Caki2 (cell line): ENCODE measurements at places on chromosomes 6 and 20. TPM values are rescaled to one million over a fixed set of nuclear protein-coding genes. Genes with fewer than 3 reads are reported as not detected.

DNA sequence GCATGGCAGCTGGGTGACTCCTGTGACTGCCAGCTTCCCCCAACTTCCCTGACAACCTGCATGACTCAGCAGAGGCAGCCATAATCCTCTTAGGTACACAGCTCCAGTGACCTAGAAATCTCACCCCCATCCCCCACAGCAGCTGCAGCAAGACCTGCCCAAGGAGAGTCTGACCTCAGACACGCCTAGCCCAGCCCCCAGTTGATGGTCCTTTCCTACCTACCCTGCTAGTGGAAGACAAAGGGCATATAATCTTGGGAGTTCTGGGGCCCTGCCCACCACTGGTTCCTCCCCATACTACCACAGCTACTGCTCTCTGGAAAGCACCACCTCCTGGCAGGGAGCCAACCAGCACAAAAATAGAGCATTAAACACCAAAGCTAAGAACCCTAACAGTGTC, 90.2 kb downstream of the F13A1 start:
- DNase-seq = peak; percentile 47

Gene CYP21A2
- not detected in 2 replicates for total RNA-seq

DNA sequence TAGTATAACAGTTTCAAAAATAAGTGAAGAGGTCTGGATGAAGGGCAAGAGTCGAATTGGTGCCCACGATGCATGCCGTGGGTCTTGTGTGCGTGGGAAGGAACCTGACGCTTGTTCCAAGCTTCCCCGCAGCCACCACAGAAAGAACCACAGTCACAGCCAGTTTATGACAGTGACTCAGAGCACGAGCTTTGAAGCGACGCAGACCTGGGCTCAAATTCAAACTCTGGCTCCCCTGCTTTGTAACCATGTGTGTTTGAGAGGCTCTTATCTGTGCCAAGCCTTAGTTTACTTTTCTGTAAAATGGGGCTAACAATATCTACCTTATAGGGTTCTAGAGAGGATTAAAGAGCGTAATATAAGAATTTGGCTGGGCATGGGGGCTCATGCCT, 65.5 kb downstream of the SYNJ2 start:
- DNase-seq = no peak

DNA sequence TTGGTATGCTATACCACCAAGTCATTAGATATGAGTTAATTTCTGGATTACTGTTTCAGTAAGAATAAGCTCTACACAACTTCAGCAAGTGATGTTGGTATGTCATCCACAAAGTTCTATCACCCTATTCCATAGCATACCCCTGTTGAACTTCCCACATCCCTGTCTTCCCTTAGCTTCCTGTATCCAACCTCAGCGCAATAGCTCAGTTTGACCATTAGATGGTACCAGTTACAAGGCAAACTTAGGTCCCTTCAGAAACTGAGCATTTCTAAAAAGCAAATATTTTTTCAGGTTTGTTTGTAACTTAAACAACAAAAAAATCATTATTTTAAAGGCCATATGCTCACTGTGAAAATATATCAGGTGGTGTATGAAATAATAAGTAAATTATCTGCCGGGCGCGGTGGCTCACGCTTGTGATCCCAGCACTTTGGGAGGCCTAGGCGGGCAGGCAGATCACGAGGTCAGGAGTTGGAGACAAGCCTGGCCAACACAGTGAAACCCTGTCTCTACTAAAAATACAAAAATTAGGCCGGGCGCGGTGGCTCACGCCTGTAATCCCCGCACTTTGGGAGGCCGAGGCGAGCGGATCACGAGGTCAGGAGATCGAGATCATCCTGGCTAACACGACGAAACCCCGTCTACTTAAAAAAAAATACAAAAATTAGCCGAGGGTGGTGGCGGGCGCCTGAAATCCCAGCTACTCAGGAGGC, 8.8 kb upstream of the MOG start:
- no peak for DNase-seq

- DNase-seq = no peak
Measured at GRCh38 chr6:41680182-41680965, 42.1 kb downstream of the MDFI start.

- DNase-seq = no peak
Measured at GRCh38 chr6:154402081-154402780, 45.6 kb upstream of the IPCEF1 start.

GRCh38 chr6:42013134-42013516, 37.2 kb upstream of the TAF8 start:
- DNase-seq = peak; percentile 25

DNA sequence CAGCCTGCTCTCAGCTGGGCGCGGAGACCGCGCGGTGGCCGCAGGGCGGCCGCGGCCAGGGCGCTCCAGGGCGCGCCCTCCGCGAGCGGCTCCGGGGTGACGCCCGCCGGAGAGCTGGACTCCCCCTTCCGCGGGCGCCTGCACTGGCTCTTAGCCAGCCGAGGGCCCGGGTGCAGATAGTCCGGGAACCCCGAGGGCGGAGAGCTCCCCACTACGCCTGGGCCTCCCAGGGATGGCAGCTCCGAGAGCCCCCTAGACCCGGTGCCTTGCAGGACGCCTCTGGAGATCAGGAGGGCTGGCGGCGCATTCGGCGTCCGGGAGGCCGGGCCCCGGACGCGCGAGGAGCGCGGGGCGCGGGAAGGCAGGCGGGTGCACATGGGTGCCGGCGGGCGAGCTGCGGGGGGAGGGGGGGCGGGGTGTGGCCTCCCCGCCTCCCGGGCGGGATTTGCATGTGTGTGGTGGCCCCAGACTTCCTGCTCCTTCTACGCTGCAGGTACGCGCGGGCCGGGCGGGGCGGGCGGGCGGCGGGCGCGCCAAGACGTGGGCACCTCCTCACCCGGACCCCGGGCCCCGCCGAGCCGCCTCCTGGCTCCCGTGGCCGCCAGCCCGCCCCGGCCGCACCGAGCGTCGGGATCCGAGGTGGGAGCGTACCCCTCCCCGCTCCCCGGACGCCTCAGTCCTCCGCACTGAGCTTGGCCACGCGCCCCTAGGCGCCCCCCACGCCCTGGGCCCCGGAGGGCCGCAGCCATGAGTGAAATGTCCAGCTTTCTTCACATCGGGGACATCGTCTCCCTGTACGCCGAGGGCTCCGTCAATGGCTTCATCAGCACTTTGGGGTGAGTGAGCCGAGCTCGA, at the start of gene ITPR3:
TSS of gene ITPR3 (plus strand) at position 467 of the 855 bp plus-strand sequence. CDS start at position 748, 281 bp downstream.
- peak; percentile 84 for DNase-seq

DNA sequence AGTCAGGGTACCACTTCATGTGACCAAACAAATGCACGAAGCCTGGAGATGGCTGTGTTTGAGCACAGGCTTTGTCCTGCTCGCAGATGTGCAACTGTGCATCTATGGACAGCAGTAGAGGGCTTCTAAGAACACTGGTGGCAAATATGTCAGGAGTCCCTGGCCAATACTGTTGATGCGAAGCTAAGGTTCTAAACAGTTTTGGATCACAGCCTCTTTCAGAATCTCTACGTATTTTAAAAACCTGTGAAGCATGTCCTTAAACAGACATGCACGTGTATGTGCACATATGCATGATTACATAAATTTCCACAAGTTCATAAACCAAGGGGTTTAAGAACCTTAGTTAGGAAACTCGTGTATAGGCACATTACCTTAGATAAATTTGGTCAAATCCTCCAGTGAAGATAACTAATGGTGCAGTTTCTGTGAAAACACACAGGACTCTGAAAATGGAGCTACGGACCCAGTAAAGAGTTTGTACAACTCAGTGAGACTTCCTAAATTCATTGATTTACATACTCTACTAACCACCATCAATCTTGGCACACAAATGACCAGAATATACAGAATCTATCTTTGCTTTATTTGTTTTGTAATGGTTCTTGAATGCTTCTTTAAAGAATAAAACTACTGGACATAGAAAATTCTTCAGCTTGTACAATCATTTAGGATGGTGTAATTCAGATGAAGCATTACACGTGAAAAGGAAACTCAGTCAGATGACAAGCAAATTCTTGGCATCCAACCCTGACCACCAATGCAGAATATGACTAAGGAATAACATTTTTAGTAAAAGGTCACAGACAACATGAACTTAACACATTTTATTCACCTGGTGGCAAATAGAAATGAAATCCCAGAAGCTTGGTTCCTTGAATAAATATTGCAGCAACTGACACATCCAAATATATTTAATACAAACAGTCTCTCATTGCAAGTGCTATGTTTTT, 27.4 kb downstream of the KCNQ5 start:
- DNase-seq = peak; percentile 72

GRCh38 chr6:1636272-1636825, 26.6 kb downstream of the FOXC1 start:
- DNase-seq = no peak

GRCh38 chr6:5976811-5977210, 29.9 kb downstream of the NRN1 start:
- DNase-seq = no peak

GRCh38 chr20:2473516-2473915, 2.9 kb upstream of the SNRPB start:
- DNase-seq = peak; percentile 58

GRCh38 chr6:160975162-160975561, 16.4 kb upstream of the MAP3K4 start:
- no peak for DNase-seq

GRCh38 chr6:15073883-15074465, 171.9 kb upstream of the JARID2 start:
- no peak for DNase-seq

- no peak for DNase-seq
Measured at GRCh38 chr6:85118233-85118632, 331.6 kb upstream of the NT5E start.

Gene CITED2
- 132 and 165 TPM in 2 replicates for total RNA-seq

- no peak for DNase-seq
Measured at GRCh38 chr6:116405138-116405537, 34.4 kb downstream of the DSE start.

GRCh38 chr6:34237722-34238584, 1.3 kb downstream of the HMGA1 start:
- DNase-seq = peak; percentile 68

Gene PCMT1
- 67.4 and 85.4 TPM in 2 replicates for total RNA-seq

Gene BPIFB1
- not detected in 2 replicates for total RNA-seq

- peak; percentile 2 for DNase-seq
Measured at GRCh38 chr6:155528982-155529453, 73.4 kb upstream of the NOX3 start.

Gene ARG1
- not detected in 2 replicates for total RNA-seq
